ENCODE measurements at places on chromosomes 12 and 14. TPM values are rescaled to one million over a fixed set of nuclear protein-coding genes. Genes with fewer than 3 reads are reported as not detected.

Gene MFAP5
- not detected for total RNA-seq

Gene GPR162
- total RNA-seq, result not detected

Gene SYT1
- total RNA-seq, result not detected

Gene RIN3
- 2.3 TPM for total RNA-seq

Gene GZMH
- total RNA-seq, result not detected

Gene AQP6
- total RNA-seq, result 0.51 TPM

- H3K27me3 ChIP-seq, result no peaks in the 10 kb centered on the region
- no peaks in the 10 kb centered on the region for H3K36me3 ChIP-seq
- peaks cover 89% of the 10 kb centered on the region for H3K4me1 ChIP-seq
Observed at GRCh38 chr12:110108309-110109036, 15.7 kb upstream of the IFT81 start.

DNA sequence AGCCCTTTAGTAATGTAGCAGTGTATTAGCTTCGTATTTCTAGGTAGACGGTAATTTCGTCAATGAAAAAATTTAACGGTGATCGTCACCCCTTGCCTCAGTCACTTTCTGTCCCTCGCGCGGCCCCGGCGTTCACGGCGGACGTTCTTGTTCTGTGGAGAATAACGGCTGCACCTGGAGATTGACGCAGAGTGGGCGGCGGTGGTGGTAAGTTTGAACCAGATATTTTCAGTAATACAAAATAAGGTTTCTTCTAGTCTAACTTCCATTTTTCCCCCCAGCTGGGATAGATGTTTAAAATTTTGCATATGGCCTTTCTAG lies 341 bp downstream of the ZNF10 start:
- H3K4me3 ChIP-seq, result peak overlapping the region; percentile 99
- peaks cover 2% of the 10 kb centered on the region for H3K36me3 ChIP-seq
- peak overlapping the region; percentile 90 for H3K27ac ChIP-seq
- peaks cover 10% of the 10 kb centered on the region for H3K4me1 ChIP-seq
- no peaks in the 10 kb centered on the region for H3K27me3 ChIP-seq

DNA sequence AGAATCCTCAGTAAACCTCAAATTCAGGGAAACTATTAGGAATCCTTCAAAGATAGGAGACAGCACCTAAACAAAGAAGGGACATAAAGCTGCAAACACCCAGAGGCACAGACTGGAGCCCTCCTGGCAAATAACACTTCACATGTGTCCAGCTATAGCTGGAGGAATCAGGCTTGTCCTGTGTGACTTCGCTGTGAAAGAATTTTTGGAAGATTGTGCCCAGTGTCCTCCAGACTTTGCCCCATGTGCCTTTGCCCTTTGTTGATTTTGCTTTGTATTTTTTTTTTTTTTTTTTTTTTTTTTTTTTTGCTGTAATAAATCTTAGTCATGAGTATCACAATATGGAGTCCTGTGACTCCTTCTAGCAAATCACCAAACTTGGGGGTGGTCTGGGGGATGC lies 136.8 kb downstream of the KCNH5 start:
- no peaks in the 10 kb centered on the region for H3K36me3 ChIP-seq
- no peaks in the 10 kb centered on the region for H3K4me1 ChIP-seq
- H3K4me3 ChIP-seq, result no peak overlapping the region
- H3K27ac ChIP-seq, result no peak overlapping the region
- DNase-seq, result no peak

DNA sequence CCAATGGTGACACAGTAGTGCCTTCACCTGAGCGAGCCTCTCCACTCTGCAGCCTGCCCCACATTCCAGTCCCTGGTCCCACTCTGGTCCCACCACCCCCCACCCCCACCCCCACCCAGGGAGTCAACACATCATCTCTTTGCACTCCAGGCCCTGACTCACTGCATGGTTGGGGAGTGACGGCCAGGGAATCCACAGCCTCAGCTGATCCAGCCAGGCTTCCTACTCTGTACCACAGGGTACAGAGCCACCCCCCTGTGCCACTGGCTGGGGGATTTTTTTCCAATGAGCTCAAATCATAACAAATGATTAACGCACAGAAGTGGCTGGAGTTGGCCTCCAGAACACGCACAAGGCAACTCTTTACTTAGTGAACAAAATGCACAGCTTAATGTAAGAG lies 233.7 kb downstream of the NTF3 start:
- DNase-seq, result no peak
- H3K27me3 ChIP-seq, result no peaks in the 10 kb centered on the region
- no peak overlapping the region for H3K4me3 ChIP-seq
- H3K36me3 ChIP-seq, result no peaks in the 10 kb centered on the region
- no peaks in the 10 kb centered on the region for H3K4me1 ChIP-seq
- no peak overlapping the region for H3K27ac ChIP-seq

DNA sequence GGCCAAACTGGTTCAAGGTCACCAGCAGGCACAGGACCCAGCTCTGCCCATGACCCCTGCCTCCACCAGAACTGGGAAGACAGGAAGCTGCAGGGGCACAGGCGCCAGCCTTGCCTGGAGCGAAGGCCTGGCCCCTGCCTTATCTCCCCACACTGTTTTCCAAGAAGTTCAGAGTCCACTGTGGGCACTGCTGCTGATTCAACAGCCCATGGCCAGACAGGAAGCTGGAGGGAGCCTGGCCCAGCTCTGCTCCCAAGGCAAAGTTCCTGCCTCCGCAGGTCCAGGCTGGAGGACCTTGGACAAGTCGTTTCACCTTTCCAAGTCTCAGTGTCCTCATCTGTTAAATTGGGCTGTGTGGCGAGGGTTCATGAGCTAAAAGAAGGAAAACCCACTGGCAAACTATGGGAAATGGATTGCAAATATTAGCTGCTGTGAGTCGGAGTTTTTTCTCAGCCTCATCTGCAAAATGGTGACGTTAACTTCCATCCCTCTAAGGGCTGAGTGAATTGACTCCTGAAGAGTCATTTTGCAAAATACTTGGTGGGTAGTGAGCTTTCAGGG lies 1.2 kb downstream of the PHETA1 start:
- peaks cover 29% of the 10 kb centered on the region for H3K36me3 ChIP-seq
- peaks cover 44% of the 10 kb centered on the region for H3K4me1 ChIP-seq
- DNase-seq, result peak; percentile 91
- H3K4me3 ChIP-seq, result peak overlapping the region; percentile 97

DNA sequence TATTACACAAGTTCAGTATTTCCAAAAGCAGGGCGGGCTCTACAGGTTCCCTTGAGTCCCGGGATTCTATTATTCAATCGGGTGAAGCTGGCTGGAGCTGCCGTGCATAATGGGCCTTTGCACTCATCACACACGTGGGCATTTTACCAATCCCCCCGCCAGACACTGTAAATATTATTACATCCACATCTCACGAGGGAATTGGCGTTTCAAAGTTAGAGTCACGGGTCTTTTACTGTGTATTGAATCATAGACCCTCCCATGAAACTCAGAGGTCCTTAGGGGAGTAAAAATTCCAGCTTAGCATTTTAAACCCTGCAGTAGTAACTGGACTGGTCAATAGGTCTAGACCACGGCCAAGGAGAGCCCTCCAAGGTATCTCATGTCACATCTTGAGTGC lies 70.3 kb downstream of the MAP1LC3B2 start:
- H3K27ac ChIP-seq, result no peak overlapping the region
- no peak for DNase-seq
- H3K36me3 ChIP-seq, result no peaks in the 10 kb centered on the region
